ENCODE measurements at places on chromosomes 3 and 15.
A peak's percentile ranks its signal among the peaks of the same experiment; 100 is the strongest.

- DNase-seq, result no peak
Measured at GRCh38 chr3:55965776-55966175, 478.7 kb upstream of the WNT5A start.

DNA sequence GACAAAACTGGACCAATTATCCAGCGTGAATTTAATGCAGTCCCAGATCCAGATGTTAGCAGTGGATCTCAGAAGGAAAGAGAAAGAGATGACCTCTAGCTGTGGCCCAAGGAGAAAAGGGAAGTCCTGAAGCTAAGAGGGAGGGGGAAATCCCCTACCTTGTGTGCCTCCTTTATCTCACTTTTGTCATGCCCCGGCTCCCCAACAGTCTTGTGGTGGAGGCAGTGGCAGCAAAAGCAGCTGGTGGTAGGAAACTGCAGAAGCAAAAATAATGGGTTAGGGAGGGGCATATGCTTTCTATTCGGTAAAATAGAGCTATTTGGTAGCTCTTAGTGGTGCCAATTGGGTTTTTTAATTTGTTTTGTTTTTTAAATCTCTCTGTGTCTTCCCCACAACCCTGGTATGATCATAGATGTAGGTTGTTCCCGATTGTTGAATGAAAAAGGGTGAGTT is 56.5 kb downstream of the MCTP2 start:
- peak; percentile 56 for DNase-seq

DNA sequence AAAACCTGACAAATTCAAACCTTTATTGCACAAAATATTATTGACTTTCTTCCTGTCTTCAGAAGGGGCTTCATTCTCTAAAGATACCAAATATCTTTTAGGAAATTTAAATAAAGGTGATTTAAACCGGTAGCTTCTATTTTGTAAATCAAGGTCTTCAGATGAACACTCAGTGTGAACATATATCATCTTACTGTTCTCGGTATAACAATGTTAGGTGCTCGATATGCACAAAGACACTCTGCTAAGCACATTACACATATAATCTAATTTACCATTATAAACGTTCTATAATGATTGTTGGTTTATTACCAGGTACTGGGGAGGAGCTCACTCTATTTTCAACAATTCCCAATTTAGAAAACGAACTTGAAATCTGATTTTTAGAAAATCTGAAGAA is 225.4 kb upstream of the AZI2 start:
- DNase-seq, result no peak

- DNase-seq, result no peak
Measured at GRCh38 chr3:178306432-178307115, 229.7 kb upstream of the KCNMB2 start.

DNA sequence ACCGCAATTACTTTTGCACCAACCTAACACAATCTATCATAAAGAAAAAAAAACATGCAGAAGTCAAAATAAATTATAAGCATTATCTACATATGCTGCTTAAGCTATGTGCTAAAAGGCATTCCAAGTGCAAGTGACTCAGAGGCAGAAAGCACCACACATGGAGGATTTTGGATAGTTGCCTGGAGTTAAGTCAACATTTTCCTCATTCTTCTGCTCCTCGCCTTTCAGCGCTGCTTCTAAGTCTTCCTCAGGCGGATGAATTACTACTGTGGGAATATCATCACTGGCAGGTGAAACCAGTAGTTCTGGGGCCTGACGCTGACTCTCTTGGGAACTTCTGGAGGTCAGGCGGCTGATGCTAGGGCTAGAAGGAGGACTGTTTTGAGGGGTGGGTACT is 53.1 kb downstream of the SLC4A7 start:
- no peak for DNase-seq

DNA sequence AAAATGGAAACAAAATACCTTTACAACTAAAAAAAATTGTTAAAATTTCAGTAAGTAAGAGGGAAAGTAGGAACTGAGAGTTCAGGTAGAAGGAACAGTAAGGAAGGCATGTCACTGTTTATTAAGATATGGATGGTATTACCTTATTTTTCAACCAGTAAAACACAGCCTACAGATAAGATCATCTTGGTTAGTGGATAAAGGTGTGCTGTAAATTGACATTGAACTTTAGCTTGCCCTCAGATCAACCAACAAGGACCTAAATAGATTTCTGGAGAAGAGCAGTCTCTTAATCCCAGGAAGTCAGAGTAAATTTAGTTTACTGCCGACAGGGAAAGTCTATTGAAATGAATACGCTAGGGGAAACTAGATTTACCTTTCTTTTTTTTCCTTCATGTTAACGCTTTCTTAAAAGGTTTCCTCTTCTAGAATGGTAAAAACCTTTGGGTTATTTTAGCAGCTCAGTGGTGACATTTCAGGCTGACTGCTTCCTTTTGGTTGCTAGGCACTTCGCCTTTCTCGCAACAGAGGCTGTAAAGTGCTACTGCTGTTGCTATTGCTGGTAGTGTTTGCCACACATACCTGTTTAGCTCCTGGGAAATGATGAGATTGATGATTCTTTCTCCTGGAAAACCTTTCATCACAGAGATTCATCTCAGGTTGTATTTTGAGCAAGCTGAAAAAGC is 12.9 kb downstream of the DZIP3 start:
- DNase-seq, result peak; percentile 21

DNA sequence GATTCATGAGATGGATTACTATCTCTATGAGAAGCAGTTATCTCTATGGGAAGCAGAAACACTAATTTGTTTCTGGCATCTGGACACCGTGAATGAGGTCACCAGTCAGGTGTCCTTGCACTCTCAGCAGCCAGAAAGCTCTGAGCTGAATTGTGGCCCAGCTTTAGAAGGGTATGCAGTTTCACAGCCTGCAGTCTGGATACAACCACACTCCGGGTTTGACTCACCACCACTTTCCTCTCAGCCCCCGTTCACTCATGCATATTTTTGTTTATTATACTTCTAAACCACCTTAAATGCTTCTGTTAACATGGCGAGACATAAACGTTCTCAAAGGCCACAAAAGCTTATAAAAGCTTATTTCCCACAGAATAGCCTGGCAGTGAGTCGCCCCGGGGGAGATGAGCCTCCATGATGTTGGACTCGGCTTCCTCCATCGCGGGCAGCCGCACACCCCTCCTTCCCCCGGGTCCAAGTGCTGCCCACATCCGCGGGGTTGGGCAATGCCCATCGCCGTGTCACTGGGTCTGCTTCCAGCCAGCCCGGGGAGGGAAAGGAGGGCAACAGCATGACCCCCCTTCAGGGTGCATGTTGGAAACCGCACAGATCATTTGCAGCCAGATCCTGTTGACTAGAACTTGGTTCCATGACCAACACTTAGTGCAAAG is 16.8 kb upstream of the SLC41A3 start:
- no peak for DNase-seq

- DNase-seq, result no peak
Measured at GRCh38 chr15:91508633-91509032, 344.9 kb upstream of the SLCO3A1 start.

- no peak for DNase-seq
Measured at GRCh38 chr3:86801921-86802320, 189.0 kb downstream of the VGLL3 start.

DNA sequence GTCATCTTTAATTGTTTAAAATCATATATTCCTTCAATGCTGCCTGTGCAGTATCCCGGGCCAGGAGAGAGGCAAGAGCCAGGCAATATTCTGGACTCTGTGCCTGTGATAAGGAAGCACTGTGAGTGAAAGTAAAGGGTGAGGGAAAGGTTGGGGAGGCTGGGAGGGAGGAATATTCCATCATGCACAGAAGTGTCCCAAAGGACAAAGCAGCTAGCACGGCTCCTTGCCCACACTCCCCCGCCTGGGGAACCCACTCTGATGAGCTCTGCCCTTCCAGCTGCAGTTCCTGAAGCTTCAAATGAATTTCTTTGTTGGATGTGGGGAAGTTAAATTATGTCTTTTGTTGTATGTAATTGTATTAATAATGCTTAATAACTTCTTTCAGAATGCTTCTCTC is 1.5 kb upstream of the PRICKLE2 start:
- no peak for DNase-seq

- DNase-seq, result peak; percentile 33
Measured at GRCh38 chr3:142445816-142446254, 2.0 kb downstream of the XRN1 start.

DNA sequence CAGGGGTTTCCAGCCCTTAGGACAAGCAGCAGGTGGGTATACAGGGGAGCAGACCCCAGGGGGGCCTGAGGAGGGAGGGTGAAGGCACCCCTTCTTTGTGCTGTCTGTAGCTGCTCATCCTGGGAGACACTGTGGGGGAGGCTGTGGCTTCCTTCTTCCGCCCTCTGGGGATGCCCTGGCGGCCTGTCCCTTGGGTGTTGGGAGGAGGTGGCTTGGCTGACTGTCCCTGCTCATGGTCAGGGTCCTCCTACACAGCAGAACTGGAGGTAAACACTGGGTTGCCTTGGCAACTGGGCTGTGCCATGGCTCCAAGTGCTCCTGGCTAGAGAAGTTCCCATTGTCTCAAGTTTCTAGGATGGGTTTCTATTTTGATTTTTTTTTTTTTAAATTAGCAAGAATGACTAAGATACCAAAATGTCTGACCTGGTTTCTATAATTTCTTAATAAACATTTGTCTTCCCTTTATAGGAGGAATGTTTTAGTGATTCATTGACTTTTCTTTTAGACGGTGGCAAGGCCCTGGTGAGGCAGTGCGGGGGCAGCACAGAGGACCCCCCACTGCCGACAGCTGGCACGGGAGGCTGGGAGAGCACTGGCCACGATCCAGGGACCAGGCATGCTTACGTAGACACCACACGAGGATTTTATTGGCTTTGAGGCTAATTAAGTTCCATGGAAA is 12.4 kb downstream of the KLF13 start:
- DNase-seq, result peak; percentile 56

DNA sequence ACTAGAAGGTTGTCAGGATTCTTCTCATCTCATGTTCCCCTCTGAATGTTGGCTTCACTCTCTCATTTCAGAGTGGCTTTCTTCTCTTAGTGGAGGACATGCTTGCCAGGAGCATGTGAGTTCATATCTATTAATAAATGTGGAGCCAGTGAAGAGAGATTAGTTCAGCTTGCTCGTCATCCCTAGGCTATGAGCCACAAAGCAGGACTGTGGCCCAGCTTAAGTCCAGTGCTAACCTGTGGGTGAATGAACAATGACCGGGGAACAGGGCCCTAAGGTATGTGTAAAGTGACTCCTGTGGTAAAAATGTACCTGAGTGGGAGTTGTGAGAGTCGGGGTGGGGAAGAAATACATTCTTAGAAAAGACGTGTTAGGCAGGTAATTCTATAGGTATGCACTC is 96.9 kb upstream of the TBL1XR1 start:
- DNase-seq, result no peak

DNA sequence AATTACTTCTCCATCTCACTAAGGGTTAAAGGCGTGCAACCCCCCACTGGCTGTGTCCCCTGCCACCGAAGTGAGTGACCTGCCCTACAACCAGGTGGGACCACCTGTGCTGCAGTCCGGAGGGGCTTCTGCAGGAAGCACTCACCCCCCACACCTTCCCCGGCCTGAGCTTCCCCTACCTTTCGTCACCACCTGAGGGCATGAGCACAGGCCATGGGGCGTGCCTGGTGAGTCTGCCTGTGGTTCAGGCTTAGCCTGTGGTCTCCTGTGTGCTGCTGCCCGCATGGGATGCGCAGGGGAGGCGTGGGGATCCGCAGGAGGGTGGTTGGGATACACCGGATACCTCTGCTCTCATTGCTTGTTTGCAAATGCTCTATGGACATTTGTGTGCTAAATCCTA is 46.0 kb downstream of the KLHL25 start:
- DNase-seq, result no peak

DNA sequence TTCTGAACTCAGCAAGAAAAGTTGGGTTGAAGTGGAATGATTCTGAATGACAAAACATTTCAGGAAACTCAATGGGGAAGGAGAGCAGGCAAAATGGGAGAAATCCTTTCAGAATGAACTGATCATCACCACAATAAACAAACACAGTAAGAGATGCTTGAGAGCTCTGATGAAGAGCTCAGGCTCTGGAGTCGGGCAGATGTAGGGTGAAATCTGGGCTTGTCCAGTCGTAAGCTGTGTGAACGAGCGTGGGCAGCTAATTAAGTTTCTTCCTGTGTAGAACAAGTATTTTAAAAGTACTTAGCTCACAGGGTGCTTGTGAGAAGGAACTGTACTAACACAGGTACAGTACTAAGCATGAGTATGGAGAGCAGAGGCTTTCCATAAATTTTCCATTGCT is 406.2 kb downstream of the FOXP1 start:
- DNase-seq, result no peak

DNA sequence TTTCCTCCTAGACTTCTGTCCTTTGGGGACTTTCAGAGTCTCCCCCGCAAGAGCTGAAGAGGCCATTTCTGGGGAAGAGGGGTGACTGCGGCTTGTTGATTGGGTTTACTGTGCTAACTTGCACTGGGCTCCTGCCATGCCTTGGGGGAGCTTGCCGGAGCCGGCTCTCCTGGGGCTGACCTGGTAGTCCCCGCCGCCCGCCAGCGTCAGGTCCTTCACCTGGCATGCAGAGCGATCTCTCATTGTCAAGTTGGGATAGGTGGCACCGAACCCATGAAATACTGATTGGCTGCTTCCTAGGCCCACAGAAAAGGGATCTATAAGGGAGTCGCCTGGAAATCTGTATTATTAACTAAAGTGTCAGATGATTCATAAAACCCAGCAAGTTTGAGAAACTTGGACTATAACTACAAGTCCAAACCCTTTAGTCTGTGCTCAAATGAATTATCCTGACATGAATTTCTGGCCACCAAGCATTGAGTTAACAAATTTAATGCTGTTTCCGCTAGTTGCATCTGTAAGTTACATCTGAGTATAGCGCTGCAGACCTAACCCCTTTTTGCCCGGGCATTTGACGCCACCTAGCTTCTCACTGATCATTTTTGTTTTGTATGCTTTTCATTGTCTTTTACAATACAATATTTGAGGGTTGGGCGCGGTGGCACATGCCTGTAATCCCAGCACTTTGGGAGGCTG is 607 bp upstream of the IMP3 start:
- DNase-seq, result peak; percentile 66

- DNase-seq, result no peak
Measured at GRCh38 chr3:60217156-60217911, 1033.9 kb downstream of the FHIT start.

DNA sequence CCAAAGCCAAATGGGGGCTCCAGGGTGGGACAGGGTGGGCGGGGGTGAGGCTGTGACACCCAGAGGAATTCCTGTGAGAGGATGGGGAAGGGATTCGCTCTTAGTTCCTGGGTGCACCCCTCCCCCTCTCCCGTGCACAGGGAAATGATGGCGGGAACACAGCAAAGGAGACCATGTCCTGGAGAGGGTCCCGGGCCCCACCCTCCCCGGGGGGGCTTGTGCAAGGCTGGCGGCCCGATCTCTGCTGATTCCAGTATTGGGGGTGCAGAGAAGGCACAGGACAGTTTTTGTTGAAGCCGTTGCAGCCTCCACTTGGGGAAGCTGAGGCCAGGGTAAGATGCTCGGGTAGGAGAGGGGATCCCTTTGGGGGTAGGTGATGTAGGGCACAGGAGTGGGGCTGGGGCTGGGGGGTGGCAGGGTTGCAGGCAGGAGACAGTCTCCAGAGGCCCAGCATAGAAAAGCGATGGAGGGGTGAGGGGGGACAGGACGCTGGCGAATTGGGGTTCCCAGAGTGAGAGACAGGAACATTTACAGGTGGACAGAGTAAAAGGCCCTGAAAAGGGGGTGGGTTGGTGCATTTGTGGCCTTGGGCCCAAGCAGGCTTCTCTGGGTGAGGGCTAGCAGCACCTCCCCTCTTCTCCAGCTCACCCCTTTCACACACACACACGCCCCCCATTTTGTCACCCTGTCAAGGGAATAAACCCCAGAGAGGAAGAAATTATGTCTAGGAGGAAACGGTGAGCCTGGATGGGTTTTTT is 38.5 kb downstream of the HMCES start:
- no peak for DNase-seq

Data from activated CD4-positive, alpha-beta T cell treated with anti-CD3 and anti-CD28 coated beads for 48 hours (primary cell).